Large intestine (tissue), 12 donors: ENCODE measurements at places on chromosomes 7 and 10.

GRCh38 chr7:6419310-6419773 lies 28.4 kb downstream of the DAGLB start:
- no peak for DNase-seq

DNA sequence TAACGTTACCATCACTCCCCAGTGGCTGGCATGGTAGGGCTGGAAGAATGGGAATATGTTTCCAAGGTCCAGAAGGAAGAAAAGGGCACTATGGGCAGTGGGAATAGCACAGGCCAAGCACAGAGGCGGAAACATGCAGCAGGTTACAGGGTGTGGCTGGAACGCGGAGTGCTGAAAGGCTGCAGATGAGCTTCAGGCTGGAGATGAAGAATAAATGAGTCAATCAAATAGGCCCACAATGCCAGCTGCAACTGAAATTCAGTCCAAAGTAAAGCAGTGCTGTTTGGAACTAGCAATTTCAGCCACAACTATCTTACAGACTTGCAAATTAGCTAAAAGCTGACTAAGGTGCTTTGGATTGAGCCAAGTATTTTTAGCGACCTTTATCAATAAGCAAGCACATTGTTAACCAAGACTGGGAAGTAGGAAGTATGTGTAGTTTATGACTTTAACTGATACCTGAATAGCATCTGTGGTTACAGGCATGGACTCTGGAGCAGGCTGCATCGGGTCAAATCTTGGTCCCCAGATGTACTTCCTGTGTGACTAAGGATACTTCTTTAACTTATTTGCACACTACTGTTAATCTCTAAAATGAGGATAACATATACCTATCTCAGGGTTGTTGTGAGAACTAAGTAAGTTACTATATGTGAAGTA lies 77.5 kb upstream of the CTTNBP2 start:
- DNase-seq = peak; percentile 69

DNA sequence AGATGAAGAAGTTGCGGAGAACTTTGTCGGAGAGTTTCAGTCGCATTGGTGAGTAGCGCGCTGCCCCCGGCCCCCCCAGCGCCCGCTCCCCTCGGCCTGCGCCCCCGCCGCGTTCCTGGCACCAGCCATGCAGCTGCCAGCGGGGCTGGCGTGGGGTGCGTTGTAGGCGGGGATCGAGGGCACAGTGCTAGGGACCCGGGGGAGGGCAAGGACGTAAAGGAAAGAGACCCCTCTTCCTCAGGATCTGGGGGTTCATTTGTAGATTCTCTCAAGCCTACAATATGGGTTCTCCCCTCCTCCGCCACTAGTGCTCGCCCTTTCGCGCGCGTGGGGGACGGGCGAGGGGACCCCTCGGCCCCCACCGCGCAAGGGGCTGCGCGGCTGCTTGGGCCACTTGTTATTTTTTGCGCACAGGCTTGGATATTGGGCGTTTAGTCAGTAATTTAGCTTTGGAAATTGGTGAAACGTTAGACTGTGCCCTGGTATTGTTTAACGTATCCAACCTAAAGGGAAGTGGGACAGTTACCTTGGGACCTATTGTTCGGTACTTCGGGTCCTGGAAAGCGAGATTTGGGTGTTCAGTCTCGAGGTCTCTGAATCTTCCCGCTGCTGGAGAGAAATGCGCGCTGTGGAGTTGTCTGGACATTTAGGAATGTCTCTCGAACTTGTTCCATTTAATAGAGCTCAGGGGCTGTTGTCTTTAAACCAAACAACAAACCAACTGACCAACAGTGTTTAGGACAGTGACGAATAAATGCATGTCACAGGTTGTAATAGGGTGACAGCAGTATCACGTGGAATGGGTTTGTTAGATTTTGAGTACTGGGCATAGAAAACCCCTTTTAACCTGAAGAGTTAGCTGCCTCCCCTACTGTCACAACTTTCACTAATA lies 796 bp downstream of the CDK14 start:
- DNase-seq = no peak

DNA sequence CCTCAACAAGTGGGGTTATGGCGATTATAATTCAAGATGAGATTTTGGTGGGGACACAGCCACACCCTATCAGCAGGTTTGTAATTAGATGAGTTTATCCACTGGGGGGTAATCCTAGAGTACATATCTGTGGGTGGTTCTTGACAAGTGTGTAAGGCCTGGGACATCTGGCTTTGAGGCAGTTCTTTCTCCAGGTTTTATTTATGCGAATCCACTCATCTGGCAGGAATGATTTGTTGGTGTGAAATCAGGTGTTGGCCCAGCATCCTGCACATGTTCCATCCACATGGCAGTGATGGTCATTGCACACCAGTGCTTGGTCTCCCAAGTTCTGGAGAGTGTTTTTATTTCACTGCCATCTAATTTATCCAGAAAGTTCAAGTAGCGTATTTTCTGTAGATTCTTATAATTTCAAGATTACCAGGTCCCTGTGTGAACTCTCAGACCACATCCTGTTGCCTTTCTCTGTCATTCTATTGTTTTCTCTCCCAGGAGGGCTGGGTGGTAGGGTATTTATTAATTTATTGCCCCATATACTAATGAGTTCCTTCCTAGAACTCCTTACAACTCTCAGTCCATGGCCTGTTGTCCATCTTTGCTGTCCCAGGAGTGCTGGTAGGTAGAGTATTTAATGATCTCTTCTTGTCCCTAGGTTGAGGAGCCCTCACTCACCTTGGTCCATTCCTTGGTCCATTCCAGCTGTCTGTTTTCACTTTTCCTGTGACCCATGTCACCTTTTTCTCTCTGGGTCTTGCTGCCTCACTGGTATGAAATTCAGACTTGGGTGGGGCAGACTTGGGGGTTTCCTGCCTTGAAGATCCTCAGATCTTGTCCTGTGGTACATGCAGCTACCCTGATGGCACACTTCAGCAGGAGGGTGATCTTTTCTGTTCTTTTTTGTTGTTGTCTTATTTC lies 10.4 kb downstream of the RALA start:
- no peak for DNase-seq

DNA sequence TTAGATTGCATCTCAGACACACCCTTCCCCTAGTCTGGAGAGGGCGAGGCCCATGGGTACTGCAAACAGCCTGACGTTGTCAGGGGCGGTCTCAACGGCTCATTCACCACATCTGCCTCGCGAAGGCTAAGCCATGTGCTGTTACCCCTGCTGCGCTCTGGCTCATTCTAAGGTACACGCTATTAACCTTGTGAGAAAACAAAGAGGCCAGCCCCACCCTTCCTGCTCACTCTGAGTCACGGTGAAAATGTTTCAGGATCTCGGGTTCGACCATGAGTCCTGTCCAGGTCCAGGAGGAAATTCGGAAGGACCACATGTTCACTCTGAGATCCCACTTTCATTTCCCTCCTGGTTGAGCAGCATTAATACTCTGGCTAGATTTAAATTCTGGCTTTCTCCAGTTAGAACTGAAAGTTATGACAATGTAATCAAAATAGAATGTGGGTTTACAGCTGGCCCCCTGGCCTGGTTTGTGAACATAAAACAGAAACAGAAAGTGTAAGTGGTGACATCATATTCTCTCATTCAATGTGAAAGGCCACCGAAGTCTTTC lies 55.2 kb downstream of the EGFR start:
- DNase-seq = peak; percentile 91

GRCh38 chr7:26398756-26399509 lies 107.3 kb downstream of the SNX10 start:
- peak; percentile 40 for DNase-seq

DNA sequence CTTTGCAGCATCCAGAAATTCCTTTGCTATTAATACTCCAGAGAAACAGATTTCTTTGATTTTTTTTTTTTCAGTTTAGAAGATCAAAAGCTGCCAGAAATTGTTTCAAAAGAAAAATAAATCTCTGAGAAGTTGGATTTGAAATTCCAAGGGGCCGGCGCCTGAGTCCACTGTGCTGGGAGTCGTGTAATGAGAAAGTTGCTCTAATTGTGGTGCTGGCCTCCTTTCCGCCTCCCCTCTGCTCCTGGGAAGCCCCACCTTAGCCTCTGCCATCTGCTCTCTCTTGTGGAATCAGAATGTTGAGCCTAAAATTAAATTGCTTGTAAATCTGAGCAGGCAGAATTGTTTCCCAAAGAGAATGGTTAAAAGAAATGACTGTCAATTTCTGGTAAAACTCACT lies 93.3 kb downstream of the EMX2 start:
- DNase-seq = no peak

DNA sequence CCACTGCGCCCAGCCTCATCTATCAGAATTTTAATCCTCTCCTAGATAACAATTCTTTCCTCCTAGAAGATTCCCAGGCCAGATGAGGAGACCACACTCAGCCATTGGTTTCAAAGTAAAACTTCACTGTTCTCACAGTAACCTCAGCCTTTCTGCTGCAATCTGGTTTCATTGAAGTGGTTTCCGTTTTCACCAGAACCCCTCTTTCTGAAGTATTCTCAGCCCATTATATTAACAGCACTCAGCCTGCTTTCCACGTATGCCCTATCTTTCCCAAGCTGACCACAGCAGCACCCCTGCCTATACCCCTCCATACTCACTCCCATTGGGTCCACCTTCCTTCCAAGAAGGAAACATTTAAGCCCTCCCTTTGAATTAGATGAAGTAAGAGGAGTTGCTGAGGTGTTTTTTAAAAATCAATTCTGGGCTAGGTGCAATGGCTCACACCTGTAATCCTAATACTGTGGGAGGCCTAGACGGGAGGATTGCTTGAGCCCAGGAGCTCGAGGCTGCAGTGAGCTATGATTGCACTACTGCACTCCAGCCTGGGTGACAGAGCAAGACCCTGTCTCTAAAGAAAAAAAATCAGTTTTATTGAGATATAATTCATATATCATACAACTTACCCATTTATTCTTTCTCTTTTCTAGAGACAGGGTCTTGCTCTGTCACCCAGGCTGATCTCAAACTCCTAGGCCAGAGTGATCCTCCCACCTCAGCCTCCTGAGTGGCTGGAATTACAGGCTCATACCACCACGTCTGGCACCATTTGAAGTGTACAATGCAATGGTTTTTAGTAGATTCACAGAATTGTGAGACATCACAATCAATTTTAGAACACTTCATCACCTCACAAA lies 11.3 kb downstream of the PLAU start:
- DNase-seq = no peak
